ENCODE measurements at places on chromosomes 1 and 21.
A peak's percentile ranks its signal among the peaks of the same experiment; 100 is the strongest.

DNA sequence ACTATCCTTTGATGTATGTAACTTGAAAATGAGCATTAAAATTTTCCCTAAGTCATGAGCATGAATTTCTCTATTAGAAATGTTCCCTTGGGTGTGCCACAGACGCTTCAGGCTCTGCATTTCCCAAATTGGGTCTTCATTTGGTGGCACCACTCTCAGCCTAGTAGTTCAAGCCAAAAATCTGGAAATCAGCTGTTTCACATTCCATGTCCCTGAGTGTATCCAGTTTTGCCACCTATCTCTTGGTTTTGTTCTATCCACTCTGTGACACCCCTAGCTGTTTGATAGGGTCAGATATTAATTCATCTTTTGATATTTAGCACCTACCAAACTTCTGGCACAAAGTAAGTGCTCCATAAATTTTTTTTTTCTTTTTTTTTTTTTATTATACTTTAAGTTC, 89.5 kb upstream of the DPH5 start:
- no peak for DNase-seq

- DNase-seq, result no peak
These were observed 61.5 kb downstream of the SIPA1L2 start for GRCh38 chr1:232568331-232568852.

DNA sequence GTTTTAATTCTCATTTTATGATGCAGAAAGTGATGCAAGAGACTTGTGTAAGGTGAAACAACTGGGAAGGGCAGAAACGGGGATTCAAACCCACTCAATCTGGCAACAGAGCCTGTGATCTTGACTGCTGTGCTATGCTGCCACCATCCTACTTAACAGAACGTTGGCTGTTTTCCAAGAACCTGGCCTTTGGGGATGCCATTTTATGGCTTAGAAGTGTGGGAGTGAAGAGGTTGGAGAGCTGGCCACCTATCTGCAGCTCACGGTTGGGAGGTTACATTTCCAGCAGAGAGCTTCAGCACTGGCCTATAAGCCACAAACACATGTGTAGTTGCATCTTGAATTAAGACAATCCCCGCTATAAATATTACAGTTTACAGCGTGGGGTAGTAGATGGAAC, 235.3 kb downstream of the PRDM2 start:
- DNase-seq, result no peak

GRCh38 chr1:202710070-202711045, at the start of gene SYT2:
Gene SYT2 (minus strand): TSS chr1:202710454. CDS start chr1:202605772, 104,682 bp downstream.
- no peak for DNase-seq

DNA sequence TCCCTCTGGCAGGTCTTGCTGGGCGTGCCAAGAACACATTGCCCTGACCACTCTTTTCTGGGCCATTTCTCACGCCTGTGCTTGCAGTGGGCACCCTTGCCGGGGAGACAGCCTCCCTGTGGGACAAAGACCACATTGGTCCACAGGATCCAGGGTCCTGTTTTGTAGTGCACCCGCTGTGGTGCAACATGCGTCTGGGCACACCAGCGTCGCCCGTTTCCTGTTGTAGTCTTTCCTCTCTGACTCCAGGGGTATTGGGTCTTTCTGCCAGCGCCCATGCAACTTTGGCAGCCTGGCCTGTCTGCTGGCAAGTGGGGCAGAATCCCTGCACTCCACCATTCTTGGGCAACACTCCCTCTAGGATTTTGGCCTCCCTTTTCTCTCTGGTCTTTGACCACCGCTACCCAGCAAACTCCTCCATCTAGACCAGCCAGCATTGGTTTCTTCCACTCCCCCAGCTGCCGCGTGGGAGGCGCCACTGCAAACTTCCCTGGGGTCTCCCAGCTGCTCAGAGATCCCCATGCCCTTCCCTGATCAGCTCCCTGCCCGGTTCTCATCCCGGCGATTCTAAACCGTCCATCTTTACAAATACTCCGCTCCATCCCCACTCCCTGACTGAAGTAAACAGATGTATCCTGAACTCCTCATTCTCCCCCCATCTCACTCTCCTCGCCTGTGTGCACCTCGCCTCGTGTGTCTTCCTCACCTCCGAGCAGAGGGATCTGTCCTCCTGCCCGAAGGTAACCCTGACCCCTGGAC, 1.2 kb upstream of the TPRG1L start:
- no peak for DNase-seq

- DNase-seq, result no peak
These were observed 73.5 kb upstream of the NGF start for GRCh38 chr1:115411371-115412063.

DNA sequence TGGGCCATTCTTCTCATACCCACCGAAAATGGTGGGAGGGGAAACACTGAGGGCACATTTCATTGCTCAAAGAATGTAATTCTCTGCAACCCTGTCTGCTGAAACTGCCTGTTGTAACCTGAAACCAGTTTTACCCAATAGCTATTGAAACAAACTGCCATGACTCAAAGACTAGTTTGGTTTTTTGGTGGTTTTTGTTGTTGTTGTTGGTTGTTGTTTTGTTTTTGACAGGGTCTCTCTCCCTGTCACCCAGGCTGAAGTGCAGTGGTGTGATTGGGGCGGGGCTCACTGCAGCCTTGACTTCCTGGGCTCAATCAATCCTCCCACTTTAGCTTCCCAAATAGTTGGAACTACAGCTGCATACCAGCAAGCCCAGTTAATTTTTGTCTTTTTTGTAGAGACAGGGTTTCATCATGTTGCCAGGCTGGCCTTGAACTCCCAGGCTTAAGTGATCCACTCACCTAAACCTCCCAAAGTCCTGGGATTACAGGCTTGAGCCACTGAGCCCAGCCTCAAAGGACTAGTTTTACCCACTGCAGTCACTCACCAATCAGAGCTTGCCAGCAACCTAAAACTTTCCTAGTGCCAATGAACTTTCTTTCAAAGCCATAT, 2.1 kb upstream of the IPP start:
- DNase-seq, result no peak

DNA sequence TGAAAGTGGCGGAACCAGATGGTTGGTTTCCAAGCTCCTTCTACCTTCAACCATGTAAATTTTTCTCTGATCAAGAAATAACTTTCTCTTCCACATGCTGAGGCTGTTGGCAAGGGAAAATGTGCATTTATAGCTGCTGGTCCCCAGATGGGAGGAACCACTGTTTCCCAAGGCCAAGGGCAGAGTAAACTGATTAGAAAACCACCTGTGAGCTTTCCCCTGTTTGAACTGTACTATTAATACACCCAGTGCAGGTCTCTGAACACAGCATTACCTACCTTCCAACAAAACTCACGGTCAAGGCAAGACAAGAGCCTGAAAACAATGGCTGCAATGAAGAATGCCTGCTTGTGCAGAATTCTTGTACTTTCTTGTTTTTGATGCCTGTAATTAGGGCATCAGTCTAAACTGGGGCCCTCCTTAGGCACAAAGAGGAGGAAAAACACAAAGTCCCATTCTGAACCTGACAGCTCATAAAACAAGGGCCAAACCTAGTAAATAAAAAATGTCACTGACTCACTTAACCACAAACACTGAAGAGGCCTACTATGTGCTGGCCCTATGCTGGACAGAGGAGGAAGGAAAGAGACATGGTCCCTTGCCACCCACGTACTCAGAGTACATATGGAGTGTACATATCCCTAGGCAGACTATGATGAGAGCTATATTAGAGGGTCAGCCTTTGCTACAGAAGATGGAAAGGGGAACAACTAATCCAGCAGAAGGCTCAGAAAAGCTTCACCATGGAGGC, 2.6 kb downstream of the MKNK1 start:
- DNase-seq, result no peak

DNA sequence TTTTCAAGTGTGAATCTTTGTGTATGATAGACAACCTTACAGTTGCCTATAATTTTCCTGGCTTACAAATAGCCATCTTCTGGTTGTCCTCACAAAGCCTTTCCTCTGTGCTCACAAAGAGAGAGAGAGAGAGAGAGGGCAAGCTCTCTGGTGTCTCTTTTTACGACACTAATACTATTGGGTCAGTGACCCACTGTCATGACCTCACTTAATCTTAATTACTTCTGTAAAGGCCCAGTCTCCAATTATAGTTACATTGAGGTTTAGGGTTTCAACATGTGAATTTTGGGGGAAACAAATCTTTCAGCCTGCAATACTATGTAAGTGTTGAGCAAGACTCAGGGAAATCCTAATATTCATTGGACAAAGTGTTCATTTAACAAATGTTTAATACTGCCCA, 167.4 kb upstream of the COL11A1 start:
- no peak for DNase-seq

- no peak for DNase-seq
These were observed 9.4 kb downstream of the SLC25A44 start for GRCh38 chr1:156203331-156203730.

GRCh38 chr21:38166173-38166535, 90.6 kb upstream of the KCNJ15 start:
- DNase-seq, result no peak

- DNase-seq, result no peak
These were observed 14.3 kb downstream of the GPR137B start for GRCh38 chr1:236156512-236157208.

DNA sequence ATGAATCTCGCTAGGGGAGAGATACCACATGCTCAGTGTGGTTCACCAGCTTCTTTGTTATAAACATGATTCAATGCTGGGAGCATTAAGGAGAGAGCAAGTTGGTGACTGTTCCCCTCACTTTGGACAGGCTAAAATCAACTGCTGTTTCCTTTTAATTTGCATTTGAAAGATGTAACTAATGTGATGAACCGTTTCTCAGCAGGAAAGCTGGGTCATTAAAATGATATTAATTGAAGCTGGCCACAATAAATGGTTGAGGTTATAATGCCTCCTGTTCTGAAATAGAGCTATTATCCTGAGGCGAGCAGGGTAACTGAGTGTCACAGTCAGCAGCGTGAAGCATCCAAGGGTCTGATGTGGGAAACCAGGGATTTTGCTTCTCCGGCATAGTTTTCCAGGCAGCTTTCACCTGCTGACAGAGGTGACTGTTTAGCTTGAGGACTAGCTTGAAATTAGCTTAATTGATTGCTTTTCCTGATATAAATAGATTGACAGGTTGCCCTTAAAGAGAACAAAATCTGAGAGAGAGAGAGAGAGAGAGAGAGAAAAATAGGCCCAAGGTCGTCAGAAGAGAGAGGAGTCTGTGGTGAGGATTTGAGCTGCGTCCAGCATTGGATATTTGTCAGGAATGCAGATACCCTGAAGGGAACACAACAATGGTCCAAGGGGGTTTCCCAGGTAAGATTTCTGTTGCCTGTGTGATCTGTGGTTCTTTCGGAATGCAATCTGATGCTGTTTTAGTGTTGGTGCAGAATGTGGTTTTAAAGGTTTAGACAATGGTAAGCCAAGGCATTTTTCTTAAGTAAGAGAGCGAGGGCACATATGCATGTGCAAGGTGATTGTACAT, 209.7 kb downstream of the PATJ start:
- DNase-seq, result no peak

GRCh38 chr1:66931590-66931989, 6.8 kb downstream of the MIER1 start:
- no peak for DNase-seq

- no peak for DNase-seq
These were observed 18.6 kb upstream of the PADI1 start for GRCh38 chr1:17186216-17186909.

DNA sequence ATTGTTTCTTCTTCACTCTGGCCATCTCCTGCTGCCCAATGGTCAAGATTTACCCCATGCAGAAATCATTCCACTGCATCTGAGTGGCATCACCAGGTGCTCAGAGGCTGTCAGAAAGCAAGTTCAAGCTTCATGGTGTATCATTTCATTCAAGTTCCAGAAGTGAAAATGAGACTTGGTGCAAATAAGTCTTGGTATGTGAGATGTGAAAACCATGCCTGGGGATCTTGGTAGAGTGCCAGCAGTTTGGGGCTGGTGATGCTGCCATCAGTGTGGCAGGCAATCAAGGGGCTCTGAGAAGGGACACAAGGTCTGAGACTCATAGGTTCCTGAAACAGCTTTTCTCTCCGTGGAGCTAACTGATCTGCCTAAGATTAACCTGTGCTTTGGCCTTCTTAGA, 52.0 kb downstream of the CD2 start:
- DNase-seq, result peak; percentile 78

GRCh38 chr1:87598429-87598828, 269.7 kb downstream of the LMO4 start:
- DNase-seq, result no peak

- no peak for DNase-seq
These were observed 663.7 kb downstream of the PTPRC start for GRCh38 chr1:199302554-199302953.

GRCh38 chr1:186761358-186761757, 67.4 kb upstream of the PLA2G4A start:
- DNase-seq, result no peak

DNA sequence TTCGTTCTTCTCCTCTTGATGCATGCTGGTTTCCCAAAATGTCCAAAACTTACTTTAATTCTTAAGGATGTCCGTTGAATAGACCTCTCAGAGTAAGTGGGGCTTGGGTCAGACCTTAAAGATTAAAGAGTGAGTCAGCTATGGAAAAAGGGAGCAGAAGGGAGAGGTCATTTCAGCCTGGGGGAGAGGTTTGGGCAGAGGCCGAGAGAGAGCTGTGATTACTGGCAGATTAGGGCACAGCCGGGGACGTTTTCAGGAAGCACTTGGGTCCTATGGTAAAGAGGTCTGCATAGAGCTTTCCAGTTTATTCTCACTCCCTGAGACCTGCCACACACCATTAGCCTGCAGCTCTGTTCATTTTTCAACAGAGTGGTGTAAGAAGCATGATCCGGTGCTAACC, 14.0 kb upstream of the ST3GAL3 start:
- DNase-seq, result no peak

DNA sequence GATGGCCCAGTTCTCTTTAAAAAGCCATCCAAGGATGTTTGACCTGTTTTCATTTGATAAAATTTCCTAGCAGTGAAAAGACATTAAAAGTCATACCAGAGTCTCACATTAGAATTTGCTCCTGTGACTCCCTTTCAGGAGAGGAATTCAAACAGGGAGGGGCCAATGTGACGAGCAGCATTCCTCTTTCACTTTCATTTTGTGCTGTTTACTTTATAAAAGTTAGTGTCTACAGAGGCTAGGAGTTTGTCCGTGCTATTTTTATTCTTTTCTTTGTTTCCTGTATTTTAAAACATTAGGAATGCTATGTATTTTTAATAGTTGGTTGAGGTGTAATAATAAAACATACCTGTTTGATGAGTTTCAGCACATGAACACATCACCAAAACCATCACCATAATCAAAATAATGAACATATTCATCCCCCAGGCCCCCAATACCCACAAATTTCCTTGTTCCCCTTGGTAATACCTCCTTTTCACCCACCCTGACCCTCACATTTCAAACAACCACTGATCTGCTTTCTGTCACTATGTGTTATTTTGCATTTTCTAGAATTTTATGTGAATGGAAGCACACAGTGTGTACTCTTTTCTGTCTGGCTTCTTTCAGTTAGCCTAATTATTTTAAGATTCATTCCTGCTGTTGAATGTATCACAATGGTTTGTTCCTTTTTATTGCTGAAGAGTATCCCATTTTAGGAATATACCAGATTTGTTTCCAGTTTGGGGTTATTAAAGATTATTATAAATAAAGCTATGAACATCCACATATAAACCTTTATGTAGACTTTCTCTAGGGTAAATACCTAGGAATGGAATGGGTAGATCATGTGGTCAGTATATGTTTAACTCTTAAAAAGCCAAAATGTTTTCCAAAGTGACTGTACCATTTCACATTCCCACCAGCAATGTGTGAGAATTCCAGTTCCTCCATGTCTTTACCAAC, 129.5 kb downstream of the TENT5C start:
- DNase-seq, result no peak

Measured in stimulated activated CD4-positive, alpha-beta T cell treated with anti-CD3 and anti-CD28 coated beads, Interleukin-1b, Interleukin-23, amount 100 ng/mL, for 24 hours (primary cell).